Activated T-helper 1 cell treated with anti-CD3 and anti-CD28 coated beads, Interleukin-2, amount 50 U/mL, for 16 hours (primary cell): ENCODE measurements at places on chromosomes 2 and 18.

DNA sequence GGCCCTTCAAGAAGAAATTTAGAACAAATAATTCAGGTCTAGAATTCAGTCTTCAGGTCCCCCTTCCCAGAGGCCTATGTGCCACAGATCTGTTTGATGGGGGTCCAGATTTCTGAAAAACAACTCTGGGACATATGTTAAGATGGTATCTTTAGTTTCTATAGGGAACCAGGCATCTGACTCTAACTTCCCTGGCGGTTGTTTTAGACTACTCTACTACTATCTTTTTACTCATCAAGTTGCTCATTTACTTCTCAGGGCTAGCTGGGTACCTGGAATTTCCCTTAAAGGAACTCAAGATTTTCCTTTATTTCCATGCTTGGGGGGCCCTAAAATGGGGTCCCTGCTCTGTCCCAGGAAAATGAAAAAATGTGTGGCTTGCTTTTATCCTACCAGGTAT lies 114.7 kb upstream of the RAB6C start:
- no peak for DNase-seq

GRCh38 chr2:128786741-128787478 lies 468.2 kb upstream of the HS6ST1 start:
- no peak for DNase-seq

GRCh38 chr18:29855637-29856036 lies 1186.9 kb downstream of the DSC3 start:
- DNase-seq = no peak

DNA sequence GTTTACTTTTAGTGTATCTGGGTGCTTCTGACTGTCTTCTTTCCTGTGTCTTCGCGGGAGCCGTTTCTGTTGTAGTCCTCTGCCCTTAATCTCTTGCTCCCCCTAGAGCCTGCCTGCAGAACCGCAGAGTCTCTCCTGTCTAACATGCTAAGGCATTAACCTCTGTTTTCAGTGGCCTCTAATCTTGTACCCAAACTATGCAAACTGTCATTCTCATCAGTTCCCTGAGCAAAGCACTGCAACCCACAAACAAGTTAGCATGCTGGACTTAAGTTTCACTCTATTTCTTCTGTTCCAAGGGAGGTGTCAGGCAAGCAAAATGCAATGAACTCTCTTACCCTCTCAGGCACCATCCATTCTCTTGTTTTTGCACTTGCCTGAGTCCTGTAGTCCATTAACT lies 138.4 kb downstream of the OTX1 start:
- no peak for DNase-seq

- DNase-seq = no peak
These were observed 228.3 kb upstream of the SETBP1 start for GRCh38 chr18:44452346-44452745.

- DNase-seq = no peak
These were observed 663.3 kb upstream of the ZNF804A start for GRCh38 chr2:183935005-183935404.

DNA sequence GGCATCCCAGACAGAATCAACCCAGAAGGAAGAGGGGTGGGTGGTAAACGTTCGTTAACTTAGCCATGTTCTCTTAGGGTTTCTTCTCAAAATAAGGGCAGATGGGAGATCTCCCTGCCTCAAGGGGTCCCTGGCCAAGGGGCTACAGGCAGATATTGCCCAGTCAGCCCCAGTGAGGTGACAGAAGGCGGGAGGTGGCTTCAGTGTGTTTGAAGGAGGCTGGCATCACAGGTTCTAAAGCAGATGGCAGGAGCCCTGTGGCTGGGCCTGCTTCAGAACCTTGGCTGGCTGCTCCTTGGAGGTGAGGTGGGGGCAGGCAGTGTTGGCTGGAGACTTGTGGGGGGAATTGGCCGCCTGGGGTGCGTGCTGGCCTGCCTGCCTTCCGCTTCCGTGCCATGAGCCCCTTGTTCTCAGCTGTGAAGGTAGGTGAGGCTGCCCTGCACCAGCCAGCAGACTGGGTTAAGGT lies 23.5 kb downstream of the HPCAL1 start:
- no peak for DNase-seq

GRCh38 chr2:43634604-43635306 lies 2.3 kb upstream of the PLEKHH2 start:
- DNase-seq = no peak

GRCh38 chr2:85911097-85911496 lies 22.3 kb upstream of the ST3GAL5 start:
- DNase-seq = no peak

DNA sequence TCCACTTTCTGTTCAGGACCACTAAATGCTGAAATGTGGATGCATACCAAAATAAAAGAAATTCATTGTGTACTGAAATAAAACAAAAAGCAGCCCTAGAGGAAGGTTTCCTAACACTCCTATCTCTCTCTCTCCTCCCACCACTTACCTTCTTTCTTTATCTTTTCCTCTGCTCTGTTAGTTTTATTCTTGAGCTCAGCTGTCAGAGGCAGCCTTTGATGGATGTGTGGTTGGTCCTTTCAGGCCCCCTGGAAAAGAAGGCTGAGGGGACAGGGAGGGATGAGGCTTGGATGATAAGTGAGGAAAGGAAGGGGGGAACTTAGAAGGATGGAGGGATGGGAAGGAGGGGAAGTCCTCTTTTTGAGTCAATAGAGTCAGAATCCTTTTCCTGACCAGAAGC lies 47.6 kb downstream of the DHRS9 start:
- no peak for DNase-seq

DNA sequence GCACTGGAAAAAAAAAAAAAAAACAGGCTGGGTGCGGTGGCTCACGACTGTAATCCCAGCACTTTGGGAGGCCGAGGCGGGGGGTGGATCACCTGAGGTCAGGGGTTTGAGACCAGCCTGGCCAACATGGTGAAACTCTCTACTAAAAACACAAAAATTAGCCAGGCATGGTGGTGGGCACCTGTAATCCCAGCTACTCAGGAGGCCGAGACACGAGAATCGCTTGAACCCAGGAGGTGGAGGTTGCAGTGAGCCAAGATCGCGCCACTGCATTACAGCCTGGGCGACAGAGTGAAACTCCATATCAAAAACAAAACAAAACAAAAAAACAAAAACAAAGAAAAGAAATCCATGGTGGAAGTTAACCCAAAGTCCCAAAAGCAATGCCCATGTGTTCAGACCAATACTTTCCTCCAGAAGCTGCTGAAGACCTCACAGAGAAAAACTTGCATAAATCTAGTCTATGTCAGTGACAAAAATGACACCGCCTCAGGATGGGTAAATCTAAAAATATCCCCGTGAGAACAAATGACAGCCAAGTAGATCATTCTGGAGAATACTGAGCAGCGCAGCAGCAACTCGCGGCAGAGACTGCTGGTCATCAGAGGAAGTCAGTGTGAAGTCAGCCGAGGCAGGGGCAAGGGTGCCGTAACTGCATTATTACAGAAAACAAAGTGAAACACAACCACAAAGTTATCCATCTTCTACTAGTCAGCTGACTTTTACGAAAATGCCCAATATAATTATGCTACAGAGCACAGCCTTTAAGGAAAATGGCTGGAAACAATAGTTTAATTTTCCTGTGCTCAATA lies 41.0 kb downstream of the LPIN2 start:
- peak; percentile 42 for DNase-seq

GRCh38 chr2:238151628-238152235 lies 7.0 kb upstream of the ERFE start:
- no peak for DNase-seq

- no peak for DNase-seq
These were observed 42.0 kb upstream of the SLC35G4 start for GRCh38 chr18:11567396-11567795.

GRCh38 chr2:71892423-71892730 lies 255.3 kb downstream of the CYP26B1 start:
- no peak for DNase-seq

- no peak for DNase-seq
These were observed 65.3 kb downstream of the TWIST2 start for GRCh38 chr2:238912916-238913875.

GRCh38 chr2:233676046-233676445 lies 4.3 kb downstream of the UGT1A9 start:
- no peak for DNase-seq

GRCh38 chr18:45136381-45137086 lies 455.8 kb downstream of the SETBP1 start:
- DNase-seq = no peak

DNA sequence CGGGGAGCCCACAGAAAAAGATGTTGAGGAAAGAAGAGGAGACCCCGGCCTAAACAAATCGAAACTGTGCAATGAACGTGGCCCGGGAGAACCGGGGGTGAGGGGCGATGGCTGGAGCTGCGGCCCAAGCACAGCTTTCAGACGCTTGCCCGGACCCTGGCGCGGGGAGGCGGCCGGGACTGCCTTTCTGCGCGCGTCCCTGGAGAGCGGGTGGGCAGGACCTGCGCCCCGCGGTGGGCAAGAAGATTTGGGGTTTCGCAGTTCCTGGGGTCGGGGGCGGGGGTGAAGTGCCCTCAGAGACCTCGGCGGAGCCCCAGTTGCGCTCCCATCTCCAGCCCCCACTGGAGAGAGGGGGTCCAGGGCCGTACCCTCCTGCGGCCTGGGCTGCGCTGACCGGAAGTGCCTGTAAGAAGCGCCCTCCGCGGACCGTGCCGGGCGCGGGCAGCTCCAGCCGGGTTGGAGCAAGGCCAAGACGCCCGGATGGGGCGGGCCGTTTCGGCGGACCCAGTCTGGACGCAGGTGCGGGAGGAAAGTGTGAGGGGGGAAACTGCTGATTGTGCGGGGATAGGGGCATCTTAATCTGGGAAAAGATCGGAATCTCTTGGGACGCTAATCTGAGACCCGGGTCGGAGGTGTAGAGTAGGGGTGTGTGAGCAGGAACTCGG lies 11.6 kb downstream of the EN1 start:
- no peak for DNase-seq

DNA sequence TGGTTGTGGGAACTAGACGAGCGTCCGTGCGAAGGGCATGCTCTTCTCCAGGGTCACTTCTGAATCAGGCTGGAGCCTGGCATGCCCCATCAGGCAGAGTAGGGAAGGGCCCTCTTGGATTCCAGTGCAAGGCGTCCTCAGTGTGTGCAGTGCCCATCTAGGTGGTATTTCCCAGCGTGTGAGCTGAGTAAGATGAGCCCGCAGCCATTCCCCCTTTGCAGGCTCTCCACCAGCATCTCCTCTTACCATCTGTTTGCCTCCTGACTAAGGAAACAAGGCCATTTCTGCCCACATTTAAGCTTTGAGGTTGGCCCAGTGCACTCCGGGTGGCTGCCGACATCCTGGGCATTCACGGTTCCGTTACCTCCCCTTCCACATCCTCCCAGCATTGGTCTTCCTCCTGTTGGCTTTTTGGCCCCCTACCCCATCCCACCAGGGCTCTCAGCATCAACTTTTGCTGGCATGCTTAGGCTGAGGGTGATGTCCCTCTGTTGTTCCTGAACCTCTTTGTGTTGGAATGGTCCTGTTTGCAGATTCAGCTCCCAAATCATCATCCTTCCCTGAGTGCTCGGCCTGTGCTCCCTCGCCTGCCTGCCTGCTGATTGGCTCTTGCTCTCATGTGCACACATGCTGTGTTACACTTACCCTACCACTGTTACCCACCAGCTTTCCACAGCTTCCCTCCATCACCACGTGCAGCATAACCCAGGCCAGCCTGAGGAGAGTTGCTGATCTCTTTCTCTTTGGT lies 11.8 kb downstream of the CEP68 start:
- no peak for DNase-seq

- no peak for DNase-seq
These were observed 1182.3 kb downstream of the CNTNAP5 start for GRCh38 chr2:125207431-125207830.

- DNase-seq = no peak
These were observed 77.3 kb downstream of the SRBD1 start for GRCh38 chr2:45533771-45534170.

GRCh38 chr2:25851740-25852503 lies 26.4 kb downstream of the ASXL2 start:
- DNase-seq = no peak

DNA sequence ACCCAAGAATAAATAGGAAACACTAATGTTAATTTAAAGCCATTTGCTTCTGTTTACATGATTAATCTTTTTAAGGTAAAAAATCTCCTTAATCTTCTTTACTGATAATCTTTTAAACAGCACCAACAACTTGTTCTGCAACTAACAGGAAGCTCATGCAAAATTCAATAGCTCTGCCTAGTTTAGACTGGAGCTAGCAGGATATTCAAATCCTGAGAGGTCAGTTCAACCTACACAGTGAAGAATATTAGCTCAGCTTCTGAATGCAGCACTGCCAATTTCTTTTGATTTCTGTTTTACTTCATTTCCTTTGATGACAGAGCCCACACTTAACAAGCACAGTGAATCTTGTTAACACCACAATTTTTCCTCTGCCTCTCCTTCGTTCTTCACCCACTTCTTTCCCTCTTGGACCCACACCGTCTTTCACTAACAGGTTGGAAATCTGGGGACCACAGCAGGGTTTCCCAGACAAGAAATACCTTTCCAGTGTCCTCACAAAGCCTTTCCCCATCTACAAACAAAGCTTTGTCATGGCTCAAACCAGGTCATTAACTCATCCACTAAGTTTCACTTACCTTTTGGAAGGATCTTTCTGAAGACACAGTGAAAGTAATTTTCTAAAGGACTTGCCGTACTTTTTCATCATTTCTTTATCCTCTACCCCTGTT lies 109.8 kb downstream of the STK39 start:
- DNase-seq = no peak

DNA sequence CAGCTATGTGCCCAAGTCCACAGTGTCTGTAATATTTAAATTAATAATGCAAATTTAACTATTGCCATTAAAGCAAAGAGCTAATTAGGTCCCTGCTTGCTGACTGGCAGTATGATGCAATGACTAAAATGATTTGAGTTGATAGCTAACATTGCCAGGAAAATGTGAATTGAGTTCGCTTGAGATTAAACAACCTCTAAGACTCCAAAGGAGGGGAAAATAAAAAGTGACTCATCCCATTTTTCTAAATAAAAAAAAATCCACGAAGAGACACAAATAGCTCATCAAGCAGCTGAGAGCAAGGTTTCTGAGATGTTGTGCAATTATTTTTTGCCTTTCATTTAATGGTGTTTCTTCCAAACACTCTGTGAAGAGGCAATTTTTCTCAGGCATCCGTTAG lies 413.0 kb downstream of the MTX2 start:
- no peak for DNase-seq

DNA sequence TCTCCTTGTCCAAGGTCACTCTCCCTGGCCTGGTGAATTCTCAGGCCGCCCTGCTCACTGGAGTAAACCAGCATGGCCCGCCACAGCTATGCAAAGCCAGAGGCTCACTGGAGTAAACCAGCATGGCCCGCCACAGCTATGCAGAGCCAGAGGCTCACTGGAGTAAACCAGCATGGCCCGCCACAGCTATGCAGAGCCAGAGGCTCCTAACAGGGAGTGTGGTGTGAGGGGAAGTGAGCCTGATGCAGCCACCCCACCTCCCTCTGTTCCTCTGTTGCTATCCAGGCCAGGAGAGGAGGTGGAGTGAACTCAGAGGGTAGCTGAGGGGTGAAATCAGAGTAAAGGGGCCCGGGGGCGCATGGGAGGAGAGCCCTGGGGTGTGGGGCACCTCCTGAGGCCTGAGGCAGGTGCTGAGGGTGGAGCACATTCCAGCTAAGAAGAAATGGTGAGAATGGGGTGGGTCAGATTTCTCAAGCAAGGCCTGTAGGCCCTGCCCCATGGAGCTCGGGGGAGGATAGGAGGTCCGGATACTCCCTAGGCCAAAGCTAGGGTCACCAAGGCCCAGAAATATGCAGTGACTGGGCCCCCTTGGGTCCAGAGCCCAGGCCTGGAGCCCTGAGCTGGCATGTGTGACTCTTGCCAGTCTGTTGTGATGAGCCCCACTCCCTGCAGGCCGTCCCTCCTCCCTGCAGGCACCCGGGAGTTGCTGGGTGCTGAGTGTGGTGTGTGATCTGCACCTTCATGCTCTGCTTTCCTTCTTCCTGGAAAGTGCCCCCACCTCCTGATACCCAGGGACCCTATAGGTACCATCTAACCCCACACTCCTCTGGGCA lies 1.5 kb downstream of the ATP6V1B1 start:
- no peak for DNase-seq
